ENCODE measurements at places on chromosomes 2 and 18.

DNA sequence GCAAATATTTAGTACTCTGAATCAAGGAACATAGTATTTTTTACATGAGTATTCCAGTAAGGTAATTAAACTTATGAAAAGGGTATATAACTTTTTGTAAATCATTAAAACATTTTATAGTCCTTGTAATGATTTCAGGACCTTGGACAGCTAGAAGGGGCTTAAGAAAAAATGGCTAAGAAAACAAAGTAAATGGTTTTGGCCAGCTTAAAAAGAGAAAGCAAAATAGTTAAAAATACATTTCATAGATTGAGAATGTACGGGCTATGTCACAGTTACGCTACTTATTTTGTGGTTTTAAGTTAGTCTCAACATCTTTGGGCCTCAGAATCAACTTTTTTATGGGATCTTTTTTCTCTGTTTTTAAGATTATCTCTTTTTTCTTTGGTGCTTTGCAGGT, 26.7 kb downstream of the POLI start:
- DNase-seq: no peak

DNA sequence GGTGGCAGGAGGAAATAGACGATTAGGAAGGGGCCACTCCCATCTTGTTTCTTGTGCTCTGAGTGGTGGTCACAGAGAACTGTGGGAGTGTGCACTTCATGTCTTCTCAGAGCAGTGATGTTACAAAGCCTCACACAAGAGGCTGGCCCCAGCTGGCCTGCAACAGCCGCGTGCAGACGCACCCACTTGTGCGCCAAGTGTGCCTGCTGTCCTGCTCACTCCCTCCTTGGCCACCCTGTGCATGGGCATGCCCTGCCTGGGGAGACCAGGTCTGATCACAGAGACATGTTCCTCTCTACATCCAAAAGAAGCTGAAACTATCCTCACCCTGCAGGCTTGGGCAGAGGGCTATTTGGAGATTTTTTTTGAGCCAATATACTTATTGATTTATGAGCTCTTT, 108.4 kb downstream of the MRO start:
- DNase-seq: no peak

- no peak for DNase-seq
Observed at GRCh38 chr2:11068079-11068741, 87.1 kb upstream of the SLC66A3 start.

GRCh38 chr2:176997074-176997791, 215.4 kb upstream of the HNRNPA3 start:
- no peak for DNase-seq
